ENCODE measurements at places on chromosomes 11 and 22.

GRCh38 chr22:43882122-43882767, 9.6 kb downstream of the PNPLA5 start:
- DNase-seq: no peak

DNA sequence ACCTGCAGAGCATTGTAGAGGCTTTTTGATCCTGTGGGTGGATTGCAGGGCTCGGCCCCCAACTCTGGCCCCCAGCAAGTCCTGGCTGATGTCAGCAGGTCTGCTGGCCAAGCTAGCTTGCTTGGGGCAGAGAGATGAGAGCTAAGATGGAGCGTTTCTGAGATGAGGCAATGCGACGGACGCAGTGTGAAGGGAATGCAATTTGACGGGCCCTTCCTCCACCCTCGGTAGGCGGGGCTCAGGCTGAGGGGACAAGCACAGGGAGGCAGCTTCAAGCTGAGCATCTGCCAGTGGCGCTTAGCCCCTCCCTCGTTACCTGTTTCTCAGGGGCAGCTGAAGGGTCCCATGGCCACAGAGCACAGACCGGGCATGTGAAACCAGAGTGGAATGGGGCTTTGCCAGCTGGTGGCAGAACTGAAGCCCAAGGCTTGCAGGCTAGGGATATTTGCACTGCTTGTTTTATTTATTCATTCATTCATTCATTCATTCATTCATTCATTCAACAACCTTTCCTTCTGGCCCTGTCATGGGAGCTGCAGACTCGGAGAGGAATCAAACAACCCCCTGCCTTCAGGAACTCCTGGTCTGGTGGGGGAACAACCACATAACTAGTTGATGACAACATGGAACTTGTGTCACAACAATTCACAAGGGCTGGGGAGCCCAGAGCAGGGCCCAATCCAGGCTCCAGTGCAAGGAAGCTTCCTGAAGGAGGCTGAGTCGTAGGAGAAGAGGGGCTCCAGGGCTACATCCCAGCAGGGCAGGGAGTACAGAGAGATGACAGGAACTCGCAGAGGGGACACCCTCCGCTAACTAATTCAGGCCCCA, 66.8 kb downstream of the THAP12 start:
- DNase-seq: no peak

GRCh38 chr22:49953027-49953679, 7.4 kb upstream of the PIM3 start:
- DNase-seq: no peak

DNA sequence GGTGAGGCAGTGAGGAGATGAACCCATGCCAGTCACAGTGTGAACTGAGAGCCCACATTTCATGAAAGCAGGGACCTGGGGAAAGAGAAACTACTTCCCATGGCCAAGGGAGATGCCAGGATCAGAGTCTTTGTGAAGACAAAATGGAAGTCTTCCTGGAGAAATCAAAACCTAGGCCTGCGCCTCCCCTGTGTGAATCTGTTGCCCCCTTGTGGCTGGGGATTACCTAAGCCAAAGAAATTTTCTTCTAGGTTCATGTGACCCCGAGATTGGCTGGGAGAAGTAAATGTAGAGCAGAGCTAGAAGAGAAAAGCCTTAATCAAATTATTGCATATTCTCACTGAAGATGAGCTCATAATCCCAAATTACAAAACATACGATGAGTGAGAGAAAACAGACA, 1075.3 kb downstream of the TBC1D22A start:
- DNase-seq: no peak

- no peak for DNase-seq
Observed at GRCh38 chr11:30859669-30860068, 273.5 kb upstream of the MPPED2 start.

DNA sequence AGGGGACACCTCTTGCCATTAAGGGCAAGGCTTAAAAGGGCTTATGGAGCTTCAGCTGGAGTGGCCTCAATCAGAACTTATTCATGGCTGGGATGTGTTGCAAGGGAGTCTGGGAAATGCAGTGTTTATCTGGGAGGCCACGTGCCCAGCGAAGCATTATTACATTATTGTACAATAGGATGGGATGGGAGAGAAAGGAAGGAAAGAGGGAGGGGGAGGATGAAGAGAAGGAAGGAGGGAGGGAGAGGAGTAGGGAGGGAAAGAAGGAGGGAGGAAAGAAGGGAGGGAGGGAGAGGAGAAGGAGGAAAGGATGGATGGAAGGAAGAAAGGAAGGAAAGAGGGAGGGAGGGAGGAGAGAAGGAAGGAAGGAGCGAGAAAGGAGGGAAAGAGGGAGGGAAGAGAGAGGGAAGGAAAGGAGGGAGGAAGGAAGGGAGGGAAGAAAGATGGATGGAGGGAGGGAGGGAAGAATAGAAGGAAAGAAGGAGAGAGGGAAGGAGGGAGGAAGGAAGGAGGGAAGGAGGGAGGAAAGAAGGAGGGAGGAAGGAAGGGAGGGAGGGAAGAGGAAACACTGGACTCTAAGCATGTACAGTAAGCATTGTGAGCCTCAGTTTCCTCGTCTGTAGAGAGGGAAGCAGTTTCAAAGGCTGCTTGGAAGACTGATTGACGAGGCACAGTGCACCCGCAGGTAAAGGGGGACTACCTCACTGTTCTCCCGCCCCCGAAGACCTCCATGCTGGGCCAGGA, 62.2 kb downstream of the MYEOV start:
- no peak for DNase-seq

- no peak for DNase-seq
Observed at GRCh38 chr11:47394050-47394321, 14.4 kb upstream of the SLC39A13 start.

GRCh38 chr11:94882931-94883330, 90.4 kb downstream of the CWC15 start:
- no peak for DNase-seq

GRCh38 chr11:103546236-103546635, 437.0 kb downstream of the DYNC2H1 start:
- DNase-seq: no peak

DNA sequence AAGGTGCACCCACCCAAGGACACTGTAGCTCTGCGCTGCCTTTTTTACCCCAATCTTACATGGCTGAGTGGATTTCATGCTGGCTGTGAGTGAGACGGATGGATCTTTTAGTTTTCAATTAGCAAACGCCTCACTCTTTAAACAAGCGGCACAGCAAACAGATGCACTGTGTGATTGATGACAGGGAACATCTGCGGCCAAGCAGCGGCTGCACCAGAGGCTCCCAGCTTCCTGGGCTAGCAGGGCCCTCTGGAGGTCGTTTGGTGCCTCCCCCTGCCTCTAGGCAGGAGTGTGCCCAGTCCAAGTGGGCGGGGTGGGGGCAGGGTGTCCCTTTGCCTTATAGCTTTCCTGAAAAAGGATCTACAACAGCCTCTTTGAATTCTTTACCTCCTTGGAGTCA, 2.1 kb upstream of the DRD2 start:
- no peak for DNase-seq

GRCh38 chr11:100684101-100685065, 2.7 kb upstream of the ARHGAP42 start:
- DNase-seq: no peak

GRCh38 chr22:41913842-41914534, 886 bp downstream of the SHISA8 start:
- no peak for DNase-seq

GRCh38 chr11:65433657-65434056, 11.1 kb downstream of the NEAT1 start:
- DNase-seq: no peak

GRCh38 chr22:44947049-44947448, 62.8 kb downstream of the PHF21B start:
- DNase-seq: no peak

GRCh38 chr11:116714902-116715301, 57.9 kb downstream of the BUD13 start:
- no peak for DNase-seq

GRCh38 chr11:58028687-58029411, 1.9 kb upstream of the OR6Q1 start:
- no peak for DNase-seq

GRCh38 chr11:2868506-2869133, 17.0 kb downstream of the CDKN1C start:
- DNase-seq: no peak

DNA sequence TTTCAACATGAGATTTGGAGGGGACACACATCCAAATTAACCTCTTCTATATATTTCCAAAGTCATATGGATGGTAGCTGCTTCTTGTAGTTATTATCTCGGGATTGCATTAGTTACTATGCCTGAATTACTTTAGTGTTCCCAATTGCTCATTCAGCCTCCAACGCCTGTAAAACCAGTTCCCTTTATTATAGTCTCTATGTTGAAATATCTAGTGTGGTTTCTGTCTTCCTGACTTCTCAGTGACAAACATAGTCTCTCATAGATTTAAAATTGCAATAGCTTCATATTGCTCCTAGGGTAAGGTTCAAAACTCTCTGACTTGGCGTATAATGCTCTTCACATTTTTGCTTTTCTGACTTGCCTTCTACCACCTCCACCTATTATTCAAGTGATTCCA, 366.4 kb downstream of the CASP12 start:
- DNase-seq: no peak

GRCh38 chr11:68839911-68840641, 1.6 kb downstream of the CPT1A start:
- no peak for DNase-seq

DNA sequence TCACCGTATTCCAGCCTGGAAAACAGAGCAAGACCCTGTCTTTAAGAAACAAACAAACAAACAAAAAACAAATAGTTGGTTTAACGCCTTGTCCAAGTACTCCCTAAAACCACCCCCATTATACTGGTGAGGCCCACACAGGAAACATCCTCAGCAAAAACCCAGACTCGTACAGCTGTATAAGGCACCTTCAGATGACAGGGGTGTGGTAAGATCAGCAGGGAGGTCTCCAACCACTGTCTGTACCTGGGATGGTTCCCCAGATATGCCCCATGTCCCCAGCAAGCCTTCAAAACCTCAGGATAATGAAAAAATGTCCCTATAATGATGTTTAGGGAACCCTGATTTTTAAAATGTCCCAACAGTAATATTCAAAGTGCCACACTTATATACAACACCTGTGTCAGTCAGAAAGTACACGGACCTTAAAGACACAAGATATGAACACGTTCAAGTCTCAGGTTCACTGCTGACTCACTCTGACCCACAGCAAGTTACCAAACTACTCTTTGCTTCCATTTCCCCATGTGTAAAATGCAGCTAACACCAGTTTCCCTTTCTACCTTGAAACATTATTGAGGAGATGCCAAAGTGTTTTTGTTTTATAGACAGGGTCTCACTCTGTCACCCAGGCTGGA, 9.3 kb downstream of the SF3A1 start:
- DNase-seq: no peak

GRCh38 chr11:106770489-106771085, 247.7 kb downstream of the GUCY1A2 start:
- no peak for DNase-seq

DNA sequence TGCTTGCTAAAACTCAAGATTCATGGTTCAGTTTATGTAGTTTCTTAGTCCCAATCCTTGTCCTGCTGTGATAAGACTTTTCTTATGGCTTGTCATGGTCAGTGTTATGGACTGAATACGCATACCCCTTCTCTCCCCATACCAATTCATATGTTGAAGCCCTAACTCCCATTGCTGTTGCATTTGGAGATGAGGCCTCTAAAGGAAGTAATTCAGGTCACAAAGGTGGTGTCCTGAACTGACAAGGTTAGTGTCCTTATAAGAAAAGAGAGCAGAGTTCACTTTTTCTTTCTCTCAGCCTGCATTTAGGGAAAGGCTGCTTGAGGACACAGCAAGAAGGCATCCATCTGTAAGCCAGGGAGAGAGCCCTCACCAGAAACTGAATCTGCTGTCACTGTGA, 618.2 kb downstream of the LRRC4C start:
- no peak for DNase-seq

GRCh38 chr11:122656631-122657101, 1.1 kb downstream of the UBASH3B start:
- peak; percentile 38 for DNase-seq

DNA sequence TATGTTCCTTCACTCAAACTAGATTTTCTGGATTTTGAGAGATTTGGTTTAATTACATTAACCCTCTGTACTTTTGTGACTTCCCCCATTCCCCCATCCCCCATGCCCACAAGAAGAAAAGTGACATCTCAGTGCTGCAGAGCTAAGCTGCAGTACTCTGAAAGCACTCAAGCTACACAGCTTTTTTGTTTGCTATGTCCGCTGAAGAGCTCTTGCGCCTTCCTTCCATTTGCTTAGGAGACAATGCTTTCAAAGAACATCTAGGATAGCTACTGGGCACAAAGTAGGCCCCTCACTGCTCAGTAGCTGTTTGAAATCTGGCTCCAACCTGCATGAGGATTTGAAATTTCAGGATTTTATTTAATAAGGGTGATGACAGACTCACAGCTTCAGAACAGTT, 69.7 kb downstream of the SLC17A6 start:
- DNase-seq: no peak

DNA sequence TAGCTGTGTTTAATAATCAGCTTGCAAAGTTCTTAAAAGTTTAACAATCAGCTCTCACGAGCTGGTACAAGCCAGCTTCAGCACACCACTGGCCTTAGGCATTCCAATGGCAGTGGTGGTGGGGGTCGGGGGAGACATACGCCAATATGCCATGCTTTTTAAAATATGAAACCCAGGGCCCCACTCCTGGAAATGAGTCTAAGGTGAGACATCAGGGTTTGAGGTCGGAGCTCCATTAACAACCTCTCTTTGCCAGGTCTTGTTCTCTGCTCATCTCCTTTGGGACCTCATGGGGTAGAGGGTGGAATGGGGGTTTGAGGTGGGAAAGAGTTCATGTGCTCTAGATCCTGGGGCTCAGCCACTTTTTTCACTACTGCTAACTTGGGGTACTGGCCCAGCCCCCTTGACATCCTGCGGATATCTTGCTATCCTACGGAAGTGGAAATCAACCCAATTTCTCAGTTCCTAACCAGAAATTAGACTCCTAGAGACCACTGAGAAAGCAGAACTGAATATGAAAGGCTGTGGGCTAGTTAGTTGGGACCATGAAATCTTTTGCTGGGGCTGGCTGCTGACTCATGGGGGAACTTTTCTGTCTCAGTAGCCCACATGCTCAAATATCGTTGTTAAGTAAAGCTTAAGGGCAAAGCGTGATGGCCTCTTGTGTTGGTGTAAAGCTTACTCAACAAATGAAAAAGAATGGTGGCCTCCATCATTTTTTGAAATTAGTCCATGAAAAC, 90.1 kb downstream of the PDHX start:
- peak; percentile 14 for DNase-seq

DNA sequence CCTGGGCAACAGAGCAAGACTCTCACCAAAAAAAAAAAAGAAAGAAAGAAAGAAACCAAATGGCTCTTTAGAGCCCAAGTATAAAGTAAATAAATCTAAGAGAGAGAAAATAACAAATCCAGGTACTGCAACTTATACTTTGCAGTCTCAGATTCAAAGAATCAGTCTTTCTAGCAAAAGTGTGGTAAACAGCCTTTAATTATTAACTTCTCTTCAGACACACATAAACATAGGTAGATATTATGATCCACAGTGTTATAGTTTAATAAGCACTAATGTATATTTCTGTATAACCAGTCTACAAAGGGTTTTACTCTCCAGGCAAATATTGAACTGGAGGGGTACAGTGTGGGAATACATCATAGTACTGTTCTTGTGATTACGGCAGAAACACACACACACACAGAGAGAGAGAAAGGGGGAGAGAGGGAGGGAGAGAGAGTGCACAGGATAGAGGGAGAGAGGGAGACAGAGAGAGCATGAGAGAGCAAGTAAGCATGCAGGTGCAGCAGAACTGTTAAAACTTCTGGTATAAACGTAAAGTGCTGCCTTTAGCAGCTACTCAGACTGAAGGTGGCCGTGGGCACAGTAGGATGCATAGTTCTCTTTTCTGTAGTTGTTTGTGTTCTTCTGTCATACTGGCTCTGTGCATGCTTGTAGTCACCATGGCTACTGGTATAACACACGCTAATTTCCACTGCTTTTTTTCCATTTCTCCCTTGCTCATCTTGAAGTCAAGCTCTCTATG, 32.3 kb downstream of the MTMR2 start:
- DNase-seq: no peak

- no peak for DNase-seq
Observed at GRCh38 chr22:22865311-22866072, 22.1 kb upstream of the IGLL5 start.
